ENCODE measurements at places on chromosomes 11 and 22. TPM values are rescaled to one million over a fixed set of nuclear protein-coding genes. Genes with fewer than 3 reads are reported as not detected.

The BACE1 gene
- total RNA-seq, result 30.6 TPM

The TYR gene
- total RNA-seq, result 0.09 TPM

- ATAC-seq, result no peak
Measured at GRCh38 chr11:69317401-69318092, 23.6 kb downstream of the MYEOV start.

DNA sequence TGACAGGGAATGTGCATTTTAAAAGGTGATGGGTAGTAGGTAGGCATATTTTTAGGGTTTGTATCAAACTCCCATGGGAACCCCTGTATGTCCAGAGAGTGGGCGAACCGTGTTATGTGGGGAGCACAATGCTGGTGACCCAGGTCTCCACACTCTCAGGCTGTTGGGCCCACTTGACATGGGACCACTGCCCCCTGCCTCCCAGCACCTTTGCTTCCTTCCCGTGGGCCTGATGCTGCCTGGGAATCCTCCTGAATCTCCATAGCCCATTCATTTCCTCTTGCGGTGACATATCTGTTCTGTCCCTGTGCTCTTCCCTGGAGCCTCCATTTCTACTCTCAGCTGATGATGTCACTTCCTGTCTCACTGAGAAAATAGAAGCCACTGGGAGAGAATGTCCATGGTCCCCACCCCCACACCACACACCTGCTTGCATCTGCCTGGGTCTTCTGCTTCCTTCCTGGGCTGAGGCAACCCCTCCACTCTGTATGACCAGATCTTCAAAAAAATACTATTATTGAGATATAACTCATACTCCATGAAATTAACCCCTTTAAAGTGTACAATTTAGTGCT lies 55.8 kb upstream of the THY1 start:
- no peak for ATAC-seq

- no peak for ATAC-seq
Measured at GRCh38 chr11:77089004-77089545, 13.6 kb upstream of the OMP start.
